Foreskin fibroblast (primary cell): ENCODE measurements at places on chromosomes 6 and 20.

DNA sequence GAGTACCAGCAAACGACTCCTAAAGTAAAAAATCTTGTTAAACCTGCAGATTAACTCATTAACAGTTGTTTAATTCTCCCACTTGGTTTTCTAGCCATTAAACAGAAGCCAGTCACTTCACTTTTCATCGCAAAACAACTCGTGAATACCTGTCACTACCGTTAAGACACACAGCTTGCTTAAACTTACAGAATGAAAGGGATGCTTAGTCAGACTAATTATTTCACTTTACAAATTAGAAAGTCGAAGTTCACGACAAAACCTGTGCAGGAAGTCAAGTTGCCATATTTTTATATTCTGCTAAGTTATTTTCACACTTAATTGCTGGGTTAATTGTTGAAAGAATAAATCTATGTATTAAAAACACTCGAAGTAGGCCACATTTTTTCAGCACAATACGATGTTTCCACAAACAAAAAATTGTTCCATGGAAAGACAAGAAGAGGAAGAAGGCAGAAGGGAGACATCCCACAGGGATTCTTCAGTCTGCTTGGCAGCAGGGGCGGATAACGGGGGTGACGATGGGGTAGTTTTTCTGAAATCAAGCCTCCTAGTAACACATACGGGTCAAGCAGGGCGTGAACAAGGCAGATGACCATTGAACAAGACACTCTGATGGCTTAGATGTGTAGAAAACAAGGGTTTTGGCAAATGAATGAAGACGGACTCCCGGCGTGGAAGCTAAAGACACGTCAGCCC lies 933 bp downstream of the SSR1 start:
- DNase-seq, result no peak

- DNase-seq, result no peak
Observed at GRCh38 chr6:148628251-148628650, 118.6 kb upstream of the UST start.

DNA sequence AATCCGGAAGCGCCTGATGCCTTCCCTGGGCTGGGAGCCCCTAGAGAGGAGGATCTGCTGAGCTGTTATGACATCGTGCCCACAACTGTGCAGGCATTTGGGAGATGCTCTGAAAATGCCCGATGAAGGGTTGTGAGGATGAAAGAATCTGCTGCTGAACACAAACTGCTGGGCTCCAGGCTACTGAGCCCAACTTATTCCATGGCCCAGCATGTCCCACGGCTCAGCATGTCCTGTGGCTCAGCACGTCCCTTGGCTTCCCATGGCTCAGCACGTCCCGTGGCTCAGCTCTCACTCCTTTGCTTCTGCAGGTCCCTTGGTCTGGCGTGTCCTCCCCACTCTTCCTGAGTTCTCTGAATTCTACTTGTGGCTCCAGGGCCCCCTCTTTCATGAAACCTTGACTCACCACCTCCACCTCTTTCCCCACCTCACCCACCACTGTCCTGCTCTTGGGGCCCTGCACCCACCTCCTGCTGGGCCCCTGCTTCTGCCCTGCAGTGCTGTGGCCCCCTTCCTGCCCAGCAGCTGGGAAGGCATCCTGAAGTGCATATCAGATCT lies 80.4 kb downstream of the PHACTR3 start:
- no peak for DNase-seq

DNA sequence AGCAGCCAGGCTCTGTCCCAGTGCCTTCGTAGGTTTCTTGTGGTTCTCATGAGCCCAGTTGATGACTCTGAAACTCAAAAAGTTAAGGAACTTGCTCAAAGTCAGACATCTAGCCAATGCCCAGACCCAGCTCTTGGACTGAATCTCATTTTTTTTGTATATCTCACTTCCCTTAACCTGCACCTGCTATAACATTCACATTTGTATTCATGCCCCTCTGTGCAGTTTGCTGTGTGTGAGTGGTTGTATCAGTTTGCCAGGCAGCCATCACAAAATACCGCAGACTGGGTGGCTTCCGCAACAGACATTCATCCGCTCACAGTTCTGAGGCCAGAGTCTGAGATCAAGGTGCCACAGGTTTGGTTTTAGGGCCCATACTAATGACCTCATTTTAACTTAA lies 49.9 kb downstream of the IPCEF1 start:
- DNase-seq, result no peak

DNA sequence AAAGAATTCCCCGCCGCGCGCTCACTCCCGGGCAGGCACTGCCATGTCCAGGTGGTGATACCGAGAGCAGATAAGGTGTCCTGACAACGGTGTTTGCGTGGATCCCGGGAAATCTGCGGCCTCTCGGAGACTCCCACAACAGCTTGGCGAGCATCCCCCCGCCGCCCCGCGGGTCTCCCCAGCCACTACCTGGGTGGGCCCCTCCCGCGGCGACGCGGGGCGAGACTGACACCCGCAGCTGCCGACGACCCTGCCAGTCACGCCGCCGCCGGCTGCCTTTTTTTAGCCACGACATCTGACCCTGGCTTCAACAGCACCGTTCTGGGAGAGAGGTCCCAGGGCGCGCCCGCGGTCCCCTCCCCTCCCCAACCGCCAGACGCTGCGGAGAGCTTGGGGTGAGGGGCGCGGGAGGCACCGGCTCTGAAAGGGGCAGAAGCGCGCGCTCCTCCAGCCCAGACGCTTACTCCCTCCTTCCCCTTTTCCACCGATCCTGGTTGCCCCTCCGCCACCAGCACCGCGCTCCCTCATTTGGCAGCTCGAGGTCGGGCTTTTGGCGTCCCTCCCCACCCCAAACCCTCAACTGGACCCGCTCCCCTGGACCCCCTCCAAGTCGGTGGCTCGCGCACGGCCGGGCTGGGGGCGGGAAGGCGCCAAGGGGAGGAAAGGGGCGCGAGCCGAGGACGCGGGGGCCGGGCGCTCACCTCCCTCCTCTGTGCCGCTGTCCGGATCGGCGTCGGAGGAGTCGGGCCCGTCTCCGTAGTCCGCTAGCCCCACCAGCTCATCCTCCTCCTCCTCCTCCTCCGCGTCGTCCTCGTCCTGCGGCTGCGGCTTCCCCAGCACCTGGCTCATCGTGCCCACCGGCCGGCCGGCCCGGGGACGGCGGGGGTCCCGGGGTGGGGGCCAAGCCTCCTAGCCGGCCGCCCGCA lies 665 bp downstream of the RRAGD start:
- DNase-seq, result peak; percentile 42

GRCh38 chr20:41654884-41655283 lies 36.7 kb upstream of the CHD6 start:
- peak; percentile 40 for DNase-seq

- no peak for DNase-seq
Observed at GRCh38 chr20:412081-412480, 4.0 kb downstream of the RBCK1 start.

GRCh38 chr20:38434301-38434741 lies 807 bp downstream of the SNHG17 start:
- peak; percentile 48 for DNase-seq

- DNase-seq, result no peak
Observed at GRCh38 chr6:148967011-148967520, 220.2 kb downstream of the UST start.

- no peak for DNase-seq
Observed at GRCh38 chr20:22431419-22431818, 153.0 kb downstream of the FOXA2 start.

- no peak for DNase-seq
Observed at GRCh38 chr6:12991435-12991834, 274.9 kb downstream of the PHACTR1 start.

DNA sequence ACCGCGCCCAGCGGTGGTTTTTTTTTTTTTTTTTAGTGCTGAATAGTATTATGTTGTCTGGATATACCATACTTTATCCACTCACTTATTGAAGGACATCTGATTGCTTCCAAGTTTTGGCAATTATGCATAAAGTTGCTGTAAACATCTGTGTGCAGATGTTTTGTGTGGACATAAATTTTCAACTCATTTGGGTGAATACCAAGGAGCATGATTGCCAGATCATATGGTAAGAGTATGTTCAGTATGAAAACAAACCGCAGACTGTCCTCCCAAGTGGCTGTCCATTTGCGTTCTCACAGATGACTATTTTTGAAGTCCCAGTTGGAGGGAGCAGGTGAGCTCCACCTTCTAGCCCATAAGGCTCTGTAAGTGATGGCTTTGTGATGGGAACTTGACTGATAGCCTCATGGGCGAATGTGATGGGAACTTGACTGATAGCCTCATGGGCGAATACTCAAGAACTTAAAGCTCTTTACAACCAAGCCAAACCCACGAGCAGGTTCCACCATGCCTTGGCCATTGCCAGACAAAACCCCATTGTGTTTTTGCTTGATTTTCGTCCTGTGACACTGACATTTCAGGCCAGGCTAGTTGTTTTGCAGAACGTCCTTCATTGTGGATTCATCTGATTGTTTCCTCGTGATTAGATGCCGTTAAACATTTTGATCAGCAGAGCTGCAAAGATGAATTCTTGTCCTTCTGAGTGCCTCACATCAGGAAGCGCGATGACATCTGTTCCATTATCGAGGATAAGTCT lies 51.0 kb downstream of the ZBTB2 start:
- DNase-seq, result peak; percentile 53

DNA sequence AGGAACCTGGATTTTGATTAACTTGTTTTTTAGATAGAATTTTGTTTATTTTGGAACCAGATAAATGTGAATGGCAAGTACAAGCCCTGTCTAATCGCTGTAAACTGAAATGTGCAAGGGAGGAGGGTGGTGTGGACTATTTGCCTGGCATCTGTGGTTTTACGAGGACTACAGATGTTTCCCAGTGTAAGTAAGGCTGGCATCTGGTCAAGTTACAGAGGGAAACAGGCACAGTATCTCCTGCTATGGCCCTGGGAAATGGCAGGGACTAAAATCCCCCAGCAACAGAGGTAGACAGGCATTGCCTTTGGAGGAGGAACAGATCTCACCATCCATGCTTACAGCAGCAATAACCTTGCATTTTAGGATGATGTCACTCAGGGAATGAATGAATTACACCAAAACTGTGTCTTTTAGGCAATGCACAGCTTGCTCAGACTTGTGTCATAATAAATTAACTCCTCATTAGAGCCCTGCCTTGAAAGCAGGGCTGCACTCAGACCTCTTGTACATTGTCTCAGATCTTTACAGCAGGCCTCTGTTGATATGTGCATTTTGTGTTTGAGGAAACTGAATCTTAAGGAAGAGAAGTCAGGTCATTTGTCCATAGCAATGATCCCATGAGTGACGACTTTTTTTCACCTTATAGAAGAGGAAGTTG lies 96.2 kb downstream of the TCP11 start:
- peak; percentile 66 for DNase-seq

- no peak for DNase-seq
Observed at GRCh38 chr20:47365023-47365764, 8.7 kb upstream of the ZMYND8 start.

DNA sequence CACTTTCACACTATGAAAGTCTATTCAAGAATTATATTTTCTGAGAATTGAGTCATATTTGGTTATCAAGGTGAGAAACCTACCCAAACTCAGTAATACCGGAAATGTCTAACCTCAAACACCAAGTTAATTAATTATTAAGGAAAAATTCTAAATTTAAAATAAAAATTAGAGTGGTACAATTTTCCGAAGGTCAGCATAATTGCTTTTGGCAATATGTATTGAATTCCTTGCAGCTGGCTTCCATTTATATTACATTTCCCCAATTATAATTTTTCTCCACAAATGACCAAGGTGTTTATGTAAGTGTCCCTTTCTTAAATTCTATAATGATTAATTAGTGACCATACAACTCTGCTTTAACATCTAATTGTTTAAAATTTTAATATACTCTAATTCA lies 316.0 kb upstream of the IRAK1BP1 start:
- DNase-seq, result no peak

DNA sequence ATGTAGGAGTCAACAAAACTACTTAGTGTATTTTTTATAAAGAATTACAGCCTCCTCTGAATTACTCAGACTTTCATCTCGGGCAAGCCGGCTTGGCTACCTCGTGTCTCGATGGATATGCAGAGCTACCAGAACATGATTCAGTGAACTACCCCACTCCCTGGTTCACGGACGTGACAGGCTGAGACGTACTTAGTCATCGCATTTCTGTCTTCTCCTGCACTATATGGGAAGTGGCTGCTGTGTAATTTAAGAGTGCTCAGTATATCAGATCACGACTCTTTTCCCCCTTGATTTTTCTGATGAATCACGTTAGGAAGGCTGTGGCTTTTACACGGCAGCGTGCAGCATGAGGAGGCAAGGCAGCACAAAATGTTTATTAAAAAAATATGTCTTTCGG lies 302.7 kb upstream of the ZFP64 start:
- peak; percentile 31 for DNase-seq

DNA sequence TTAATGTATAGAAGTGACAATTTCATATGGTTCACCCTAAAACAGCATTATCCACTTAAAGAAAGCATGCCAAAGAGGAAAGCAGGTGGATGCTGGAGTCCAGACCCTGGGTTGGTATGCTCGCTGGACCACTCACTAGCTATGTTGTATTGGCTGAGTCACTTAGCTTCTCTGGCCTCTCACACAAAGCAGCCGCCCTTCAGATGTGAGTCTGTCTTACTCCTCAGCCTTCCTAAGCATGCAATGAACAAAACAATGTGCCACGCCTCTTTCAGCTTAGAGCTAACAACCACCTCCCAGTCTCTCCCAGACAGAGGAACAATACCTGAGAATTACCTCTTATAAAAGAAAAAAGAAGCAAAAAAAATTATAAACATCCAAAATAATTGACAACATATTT lies 29.4 kb downstream of the SIM1 start:
- peak; percentile 79 for DNase-seq

- DNase-seq, result no peak
Observed at GRCh38 chr6:47288267-47289090, 21.2 kb downstream of the TNFRSF21 start.

DNA sequence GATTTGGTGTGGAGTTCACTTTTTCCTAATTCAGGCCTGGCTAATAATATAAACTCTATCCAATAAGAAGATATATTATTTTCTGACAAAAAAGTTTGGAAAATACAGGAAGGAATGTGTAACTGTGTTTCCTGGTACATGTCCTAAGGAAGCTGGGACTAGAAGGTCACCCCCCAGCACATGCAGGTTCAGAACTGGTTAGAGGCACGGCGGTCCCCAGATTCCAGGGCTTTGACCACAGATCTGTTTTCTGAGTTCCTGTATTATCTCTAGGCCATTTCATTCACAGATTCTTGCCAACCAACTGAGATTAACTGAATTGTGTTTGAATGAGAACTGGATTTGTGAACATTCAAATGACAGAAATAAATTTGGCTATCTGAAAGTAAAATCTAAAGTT lies 94.5 kb downstream of the TULP4 start:
- no peak for DNase-seq

GRCh38 chr20:17511401-17511800 lies 19.8 kb downstream of the BFSP1 start:
- DNase-seq, result no peak

DNA sequence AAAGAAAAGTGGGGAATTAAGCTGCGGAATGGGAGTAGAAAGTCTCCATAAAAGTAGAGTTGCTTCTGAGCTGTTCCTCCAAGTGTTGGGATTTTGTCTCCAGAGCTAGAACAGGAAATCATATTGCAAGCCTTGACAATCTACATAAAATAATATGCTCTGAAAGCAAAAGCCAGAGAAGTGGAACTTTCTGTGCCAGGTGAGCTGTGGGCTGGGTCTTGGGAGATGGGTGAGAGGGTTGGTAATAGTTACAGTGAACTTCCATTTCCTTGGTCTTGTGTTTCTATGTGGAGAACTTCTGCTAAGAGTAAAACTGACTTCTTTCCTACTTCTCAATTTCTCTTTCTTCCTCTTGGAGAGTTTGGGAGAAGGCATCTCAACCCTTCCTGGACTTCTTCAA lies 6.3 kb upstream of the HMGN4 start:
- no peak for DNase-seq

GRCh38 chr6:129766959-129767728 lies 57.2 kb upstream of the ARHGAP18 start:
- DNase-seq, result peak; percentile 84

- peak; percentile 83 for DNase-seq
Observed at GRCh38 chr6:111642463-111643158, 36.9 kb upstream of the TRAF3IP2 start.
